NCI-H1930 (cell line): ENCODE measurements at places on chromosomes 2 and 18.

DNA sequence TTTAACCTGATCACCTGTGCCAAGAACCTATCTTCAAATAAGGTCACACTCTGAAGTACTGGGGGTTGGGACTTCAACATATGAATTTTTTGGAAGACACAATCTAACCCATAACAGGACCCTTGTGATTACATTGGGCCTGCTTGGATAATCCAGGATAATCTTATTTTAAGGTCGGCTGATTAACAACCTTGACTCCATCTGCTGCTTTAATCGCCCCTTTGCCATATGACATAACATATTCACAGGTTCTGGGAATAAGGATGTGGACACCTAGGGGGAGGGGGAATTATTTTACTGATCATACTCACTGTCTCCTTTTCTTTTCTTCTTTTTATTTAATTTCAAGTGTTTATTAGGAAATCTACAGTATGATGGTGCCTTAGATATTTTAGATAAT, 34.8 kb downstream of the CDH20 start:
- no peak for DNase-seq

- DNase-seq, result peak; percentile 11
These were observed 2.4 kb downstream of the CFLAR start for GRCh38 chr2:201118121-201118960.

DNA sequence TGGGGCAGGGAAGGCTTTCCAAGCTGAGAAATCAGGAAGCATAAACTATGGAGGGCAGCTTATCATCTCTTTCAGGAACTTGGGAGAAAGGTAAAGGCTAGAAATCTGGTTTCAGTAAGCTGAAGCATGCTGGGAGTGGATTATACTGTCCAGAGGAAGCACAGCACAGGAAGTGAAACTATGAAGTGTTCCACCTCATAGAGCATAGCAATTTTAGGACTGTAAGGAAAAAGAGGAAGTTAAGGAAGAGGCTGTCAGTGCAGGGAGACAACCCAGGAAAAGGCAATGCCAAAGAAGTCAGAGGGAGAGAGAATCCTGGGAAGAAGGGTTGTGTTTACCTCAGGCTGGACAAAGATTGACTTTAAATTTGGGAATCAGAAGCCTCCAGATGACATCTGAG, 51.9 kb downstream of the EFEMP1 start:
- no peak for DNase-seq

- DNase-seq, result no peak
These were observed 1167.5 kb downstream of the DPP10 start for GRCh38 chr2:115609978-115610377.

GRCh38 chr2:71631411-71631931, 178.1 kb downstream of the DYSF start:
- DNase-seq, result no peak

DNA sequence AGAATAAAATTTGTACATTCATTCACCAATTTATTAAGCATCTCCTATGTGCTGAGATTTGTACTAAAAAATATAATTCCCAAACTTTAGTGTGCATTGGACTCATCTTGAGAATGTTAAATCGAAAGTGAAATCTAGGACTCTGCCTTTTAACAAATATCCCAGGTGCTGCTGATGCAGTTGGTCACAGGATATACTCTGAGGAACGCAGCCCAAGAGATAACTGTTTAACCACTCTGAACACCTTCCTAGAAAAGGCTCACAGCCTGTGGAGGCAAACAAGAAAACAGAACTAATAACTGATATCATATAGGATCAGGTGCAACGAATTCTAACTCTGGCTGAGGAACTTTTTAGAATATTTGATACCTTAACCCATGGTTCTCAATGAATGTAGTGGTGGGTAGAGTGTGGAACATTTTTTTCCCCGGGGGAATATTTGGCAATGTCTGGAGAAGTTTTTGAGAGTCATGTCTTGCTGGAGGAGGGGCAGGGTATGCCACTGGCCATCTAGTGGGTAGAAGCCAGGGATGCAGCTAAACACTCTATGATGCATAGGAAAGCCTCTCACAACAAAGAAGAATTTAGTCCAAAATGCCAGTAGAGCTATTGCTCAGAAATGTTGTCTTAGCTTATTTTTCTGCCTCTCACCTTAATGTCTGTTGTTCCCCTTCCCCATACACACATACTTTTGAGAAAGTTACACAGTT, 96.5 kb downstream of the EHBP1 start:
- DNase-seq, result no peak

GRCh38 chr2:65371074-65371434, 61.3 kb downstream of the SPRED2 start:
- DNase-seq, result no peak

DNA sequence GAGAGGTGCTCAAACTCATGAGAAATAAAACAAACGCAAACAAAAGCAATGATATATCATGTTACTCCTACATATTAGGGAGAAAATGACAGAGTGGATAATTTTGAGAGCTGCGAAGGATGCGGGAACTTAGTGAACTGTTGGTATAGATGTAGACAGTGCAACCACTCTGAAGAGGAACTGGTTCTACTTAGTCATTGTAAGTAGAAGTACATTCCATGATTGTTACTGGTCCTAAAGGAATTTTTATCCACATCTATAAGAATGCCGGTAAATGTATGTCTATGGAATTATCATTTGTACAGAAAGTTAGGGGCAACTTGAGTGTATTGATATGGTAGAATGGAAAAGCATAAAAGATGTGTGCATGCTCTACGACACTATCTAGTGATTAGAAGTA, 1238.4 kb downstream of the LRP1B start:
- no peak for DNase-seq

DNA sequence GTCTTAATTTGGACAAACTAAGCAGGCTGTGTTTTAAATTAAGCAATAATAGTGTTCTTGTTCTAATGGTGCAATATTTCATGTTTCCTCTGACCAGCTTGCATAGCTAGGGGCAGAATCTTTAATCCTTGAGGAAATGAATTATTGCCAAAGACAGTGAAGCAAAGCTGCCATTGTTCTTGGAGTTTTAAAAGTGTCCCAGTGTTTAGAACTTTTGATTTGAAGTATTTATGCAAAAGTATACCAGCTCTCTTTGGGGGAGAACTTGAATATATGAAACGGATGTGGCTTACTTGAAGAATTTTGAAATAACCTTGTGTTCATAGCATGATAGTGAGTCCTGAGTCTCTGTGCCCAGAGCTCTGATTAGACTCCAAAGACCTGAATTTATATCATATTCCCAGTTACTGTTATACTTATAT, 33.4 kb downstream of the ITGA6 start:
- DNase-seq, result no peak

GRCh38 chr2:30385327-30385726, 61.7 kb upstream of the LCLAT1 start:
- no peak for DNase-seq

GRCh38 chr2:122478771-122479170, 723.3 kb downstream of the TSN start:
- DNase-seq, result no peak

DNA sequence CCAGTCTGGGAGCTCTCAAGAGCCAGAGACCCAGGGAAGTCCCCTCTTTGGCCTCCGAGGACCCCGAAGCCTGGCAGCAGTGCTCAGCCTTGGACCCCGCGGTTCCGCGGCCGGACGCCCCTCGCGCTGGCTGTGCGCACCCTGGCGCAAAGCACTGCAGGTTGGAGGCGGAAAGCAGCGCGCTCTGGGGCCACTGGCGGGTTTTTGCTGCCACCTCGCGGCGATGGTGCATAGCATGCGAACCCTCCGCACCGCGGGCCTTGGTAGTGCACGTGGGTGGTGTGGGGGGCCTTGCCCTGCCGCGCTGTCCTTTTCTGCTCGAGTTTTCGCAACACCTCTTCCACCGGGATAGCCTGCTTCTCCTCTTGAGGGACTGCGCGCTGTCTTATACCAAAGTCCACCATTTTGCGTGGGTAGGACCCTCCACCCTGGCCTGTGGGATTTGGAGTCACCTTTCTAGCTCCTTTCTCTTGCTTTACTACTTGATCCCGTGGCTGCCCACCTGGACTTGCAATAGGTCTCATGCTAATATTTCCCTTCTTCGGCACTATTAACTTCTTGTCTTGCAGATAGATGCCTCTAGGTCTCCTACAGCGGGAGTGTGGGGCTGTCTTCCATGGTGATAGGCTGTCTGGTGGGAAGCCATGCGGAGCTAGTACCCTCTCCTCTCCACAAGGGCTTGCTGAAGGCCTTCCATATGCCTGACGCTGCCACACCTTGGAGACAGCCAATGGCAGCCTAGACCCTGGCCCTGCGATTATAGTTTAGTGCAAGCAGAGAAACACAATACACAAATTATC, 14.3 kb downstream of the SIX3 start:
- DNase-seq, result peak; percentile 75

GRCh38 chr2:197124639-197125390, 185.8 kb downstream of the ANKRD44 start:
- no peak for DNase-seq

DNA sequence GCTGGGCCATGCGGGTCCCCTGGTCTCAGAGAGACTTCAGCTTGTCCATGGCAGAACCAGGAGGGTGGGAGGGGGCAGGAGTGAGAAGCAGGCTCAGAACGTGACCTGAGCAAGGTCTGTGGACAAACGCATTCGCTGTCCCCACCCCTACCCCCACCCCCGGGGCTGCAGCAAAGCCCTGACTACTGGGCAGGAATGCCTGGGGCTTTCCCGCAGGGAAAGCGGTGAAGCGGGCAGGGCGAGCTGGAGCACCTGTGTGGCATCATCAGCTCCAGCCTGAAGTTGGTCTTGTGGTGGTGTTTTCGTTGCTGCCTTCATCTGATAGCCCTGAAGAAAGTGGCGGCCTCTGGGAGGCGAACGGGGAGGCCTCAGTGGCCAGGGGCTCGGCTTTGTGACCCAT, 26.1 kb upstream of the ALKAL2 start:
- DNase-seq, result no peak

DNA sequence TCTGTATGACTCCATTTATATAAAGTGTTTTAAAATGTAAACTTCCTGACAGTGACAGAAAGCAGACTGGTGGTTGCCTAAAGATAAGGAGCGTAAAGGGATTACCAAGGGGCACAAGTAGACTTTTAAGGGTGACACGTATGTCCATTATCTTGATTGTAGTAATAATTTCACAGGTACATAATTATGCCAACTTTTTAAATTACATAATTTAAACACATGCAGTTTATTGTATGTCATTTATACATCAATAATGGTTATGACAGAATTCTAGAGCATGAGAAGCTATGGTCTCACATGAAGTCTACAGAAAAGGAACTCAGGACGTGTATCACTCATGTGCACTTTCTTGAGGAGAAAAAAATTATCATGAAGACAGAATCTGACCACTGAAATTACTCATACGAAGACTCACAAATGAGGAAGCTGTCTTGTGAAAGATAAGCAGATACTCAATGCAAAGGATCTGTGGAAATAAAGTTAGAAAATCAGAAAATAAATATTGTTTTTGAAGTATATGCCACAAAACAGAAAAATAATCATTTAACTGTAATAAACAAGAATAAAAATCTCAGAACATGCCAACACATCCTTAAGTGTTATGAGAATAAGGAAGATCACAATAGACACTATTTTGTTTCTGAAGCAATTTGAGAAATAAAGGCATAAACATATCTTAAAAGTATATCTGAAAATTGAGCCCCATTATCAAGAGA, 84.4 kb downstream of the TMEM131 start:
- no peak for DNase-seq

- no peak for DNase-seq
These were observed 44.5 kb upstream of the FAM237A start for GRCh38 chr2:206597717-206598218.

DNA sequence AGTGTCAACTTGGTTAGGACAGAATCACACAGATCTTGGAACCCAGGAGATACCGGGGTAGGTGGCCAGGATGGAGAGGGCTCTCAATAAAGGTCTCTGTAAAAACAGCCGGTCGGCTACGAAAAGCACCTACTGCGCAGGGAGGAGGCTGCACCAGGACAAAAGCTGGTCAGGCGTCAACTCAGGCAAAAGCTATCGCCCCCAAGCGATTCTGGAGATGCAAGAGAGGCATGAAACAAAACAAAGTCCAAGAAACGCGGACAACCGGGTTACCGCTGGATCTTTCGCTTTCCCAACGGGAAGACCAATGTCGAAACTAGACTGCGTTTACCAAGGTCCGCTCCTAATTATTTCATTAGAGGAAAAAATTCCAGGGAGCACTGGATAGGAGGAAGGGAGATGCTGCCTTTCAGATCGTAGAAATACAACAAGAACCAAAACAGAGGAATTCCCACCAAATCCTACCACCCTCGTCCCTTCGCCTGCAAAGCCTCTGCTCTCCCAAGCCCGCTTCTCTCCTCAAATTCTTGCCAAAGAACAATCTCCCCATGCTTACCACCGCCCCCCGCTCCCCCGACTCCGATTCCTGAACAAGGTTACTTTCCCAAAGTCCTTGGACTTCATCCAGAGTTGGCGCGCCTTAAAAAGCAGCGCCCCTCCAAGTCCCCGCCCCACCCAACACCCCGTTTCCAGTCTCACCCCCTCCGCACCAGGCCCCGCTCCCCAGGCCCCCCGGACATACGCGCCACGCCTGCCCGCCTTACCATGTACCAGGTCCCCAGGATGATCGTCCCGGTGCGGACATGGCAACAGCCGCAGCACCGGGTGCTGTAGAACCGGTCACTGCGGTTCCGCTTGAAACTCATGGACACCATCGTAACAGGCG, 539 bp downstream of the LAPTM4A start:
- DNase-seq, result no peak

DNA sequence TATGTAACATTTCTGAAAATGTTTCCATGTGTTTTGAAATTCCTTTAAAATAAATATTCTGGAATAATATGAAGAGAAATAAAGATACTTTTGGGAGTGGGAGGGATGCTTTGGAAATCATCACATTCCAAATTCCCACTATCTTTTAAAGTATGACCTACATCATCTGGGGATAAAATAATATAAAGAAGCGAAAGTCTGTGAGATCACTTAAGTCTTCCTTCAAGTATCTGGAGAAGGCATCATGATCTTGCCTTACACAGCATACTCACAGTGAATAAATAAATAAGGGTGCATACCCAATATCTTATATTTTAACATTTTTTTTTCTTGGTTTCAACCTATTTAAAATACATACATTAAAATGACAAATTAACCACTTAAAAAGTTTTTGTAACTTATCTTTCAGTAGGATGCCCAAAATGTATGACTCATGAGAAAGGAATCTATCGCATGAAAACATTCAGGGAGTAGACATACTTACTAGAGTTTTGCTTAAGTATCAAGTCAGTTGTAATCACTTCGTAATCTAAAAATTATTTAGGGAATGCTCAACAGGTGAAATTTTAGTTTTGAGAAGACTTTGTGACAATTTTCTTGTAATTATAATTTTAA, 248.3 kb upstream of the COL3A1 start:
- DNase-seq, result no peak

GRCh38 chr2:203619267-203619878, 84.3 kb upstream of the RAPH1 start:
- no peak for DNase-seq
